ENCODE measurements at places on chromosomes 1 and 21. TPM values are rescaled to one million over a fixed set of nuclear protein-coding genes. Genes with fewer than 3 reads are reported as not detected.

ST6GALNAC5 gene
- 60.7 TPM for total RNA-seq

GRCh38 chr1:157852476-157852875, 10.9 kb upstream of the CD5L start:
- no peak for DNase-seq

DNA sequence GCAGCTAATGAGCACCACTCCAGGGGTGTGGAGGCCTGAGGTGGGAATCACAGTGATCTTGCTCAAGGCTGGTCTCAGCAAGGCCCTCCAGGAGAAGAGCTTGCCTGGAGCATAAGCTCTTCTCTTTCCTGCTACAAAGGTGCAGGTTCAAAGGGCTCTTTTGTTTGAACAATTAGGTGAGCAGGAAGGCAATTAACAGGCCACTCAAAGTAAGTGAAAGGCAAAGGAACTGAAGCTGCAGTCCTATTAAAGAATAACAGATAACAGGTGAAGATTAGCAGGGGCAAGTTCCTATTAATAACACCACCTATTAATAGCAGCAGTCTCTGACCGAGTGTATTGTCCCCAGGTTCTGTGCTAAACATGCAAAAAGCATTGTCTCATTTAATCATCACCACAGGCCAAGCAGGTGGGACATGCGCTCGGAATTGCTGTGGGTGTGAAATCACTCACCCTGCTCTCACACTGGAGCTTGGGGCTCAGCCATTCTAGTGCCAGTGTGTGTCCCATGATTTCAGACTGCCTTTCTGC, 113.8 kb downstream of the RHOU start:
- no peak for DNase-seq

DNA sequence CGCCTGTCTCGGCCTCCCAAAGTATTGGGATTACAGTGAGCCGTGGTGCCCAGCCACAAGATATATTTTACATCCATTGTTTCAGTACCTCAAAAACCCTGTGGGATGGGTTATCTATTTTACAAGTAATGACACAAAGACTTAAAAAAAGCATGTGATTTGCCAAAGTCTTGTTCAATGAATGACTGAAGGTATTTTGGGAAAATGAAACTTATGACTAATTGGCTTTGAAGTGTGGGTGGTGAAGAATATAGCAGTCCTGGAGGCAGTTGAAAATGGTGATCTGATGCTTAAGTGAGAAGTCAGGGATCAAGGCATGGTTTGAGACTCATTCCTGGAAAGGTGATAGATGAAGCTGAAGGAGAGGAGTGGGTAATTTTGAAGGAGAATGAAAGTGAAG, 3.0 kb downstream of the SWT1 start:
- no peak for DNase-seq

OR2L8 gene
- 0.82 TPM for total RNA-seq

DNA sequence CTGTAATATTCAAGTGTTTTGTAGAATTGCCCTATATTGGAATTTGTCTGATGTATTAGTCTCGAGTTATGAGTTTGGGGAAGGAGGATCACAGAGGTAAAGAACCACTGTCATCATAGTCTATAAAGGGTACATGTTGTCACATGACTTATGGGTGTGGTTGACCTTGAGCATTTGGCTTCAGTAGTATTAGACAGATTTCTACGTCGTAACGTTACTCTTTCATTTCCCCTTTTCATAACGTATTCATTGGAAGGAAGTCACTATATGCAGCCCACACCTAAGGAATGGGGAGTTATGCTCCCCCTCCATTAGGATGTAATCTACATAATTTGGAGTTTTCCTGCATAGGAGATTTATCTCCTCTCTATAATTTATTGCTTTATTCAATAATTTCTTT, 110.1 kb upstream of the VAV3 start:
- DNase-seq, result no peak

GRCh38 chr1:33009561-33009960, 27.1 kb downstream of the AK2 start:
- DNase-seq, result no peak

Data from frontal cortex (tissue), 4 donors.